ENCODE measurements at places on chromosomes 2 and 18.

GRCh38 chr2:99380376-99381010, 43.3 kb downstream of the EIF5B start:
- no peak for DNase-seq

GRCh38 chr2:167353605-167354280, 465.5 kb downstream of the XIRP2 start:
- DNase-seq: no peak

DNA sequence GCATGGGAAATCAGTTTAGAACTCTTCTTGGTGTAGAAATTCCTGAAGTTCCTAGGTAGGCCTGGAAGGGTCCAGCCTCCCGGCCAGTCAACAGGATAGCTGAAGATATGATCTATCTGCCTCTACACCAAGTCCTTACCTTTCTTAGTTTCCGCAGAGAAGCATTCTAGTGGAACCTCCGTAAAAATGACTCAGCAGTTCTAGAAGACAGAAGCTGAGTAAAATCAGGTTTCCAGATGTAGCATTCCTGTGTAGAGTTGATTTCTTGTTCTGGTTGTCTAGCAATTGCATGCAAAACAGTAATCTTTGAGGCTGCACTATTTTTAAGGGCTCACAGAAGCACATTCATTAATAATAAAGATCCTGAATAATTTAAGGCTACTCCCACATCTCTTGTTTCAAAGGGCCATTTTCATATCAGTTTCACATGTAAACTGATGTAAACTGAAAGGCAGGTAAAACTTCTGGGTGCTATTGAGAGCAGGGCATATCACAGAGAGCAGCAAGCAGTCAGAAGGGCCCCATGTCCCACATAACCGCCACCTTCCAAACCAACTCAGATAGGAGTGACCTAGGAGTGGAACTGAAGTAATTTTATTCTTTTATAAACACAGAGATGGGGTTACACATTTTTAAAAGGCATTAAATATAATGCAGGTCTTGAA, 3.2 kb upstream of the DYTN start:
- no peak for DNase-seq

- no peak for DNase-seq
These were observed 289.9 kb downstream of the ZEB2 start for GRCh38 chr2:144230033-144230432.

GRCh38 chr18:78455386-78455785, 524.2 kb upstream of the SALL3 start:
- no peak for DNase-seq

DNA sequence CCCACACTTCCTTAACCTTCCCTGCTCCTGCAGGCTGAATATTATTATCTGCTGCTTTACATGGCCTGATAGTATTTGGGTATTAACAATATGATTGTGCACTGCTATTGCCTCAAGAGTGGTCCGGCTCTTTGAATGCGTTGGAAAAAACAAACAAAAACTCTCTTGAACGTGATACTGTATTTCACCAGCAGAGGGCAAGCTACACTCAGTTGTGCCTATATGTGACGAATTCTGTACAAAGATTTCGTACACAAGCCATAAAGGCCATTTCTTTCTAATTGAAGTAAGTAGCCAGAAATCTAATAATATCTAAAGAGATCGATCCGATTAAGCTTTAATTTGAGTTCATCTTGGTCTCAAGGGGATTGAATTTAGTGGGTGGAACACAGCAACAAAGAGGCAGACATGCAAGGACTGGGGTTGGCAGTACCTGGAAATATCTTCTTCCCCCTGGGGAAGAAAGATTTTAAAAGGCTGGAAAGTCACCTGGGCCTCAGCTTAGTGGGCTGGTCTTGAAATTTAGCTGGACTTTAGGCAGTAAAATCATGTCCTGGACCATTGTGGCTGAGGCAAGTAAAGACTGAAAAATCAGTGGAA, 49.3 kb upstream of the RAB6D start:
- no peak for DNase-seq

DNA sequence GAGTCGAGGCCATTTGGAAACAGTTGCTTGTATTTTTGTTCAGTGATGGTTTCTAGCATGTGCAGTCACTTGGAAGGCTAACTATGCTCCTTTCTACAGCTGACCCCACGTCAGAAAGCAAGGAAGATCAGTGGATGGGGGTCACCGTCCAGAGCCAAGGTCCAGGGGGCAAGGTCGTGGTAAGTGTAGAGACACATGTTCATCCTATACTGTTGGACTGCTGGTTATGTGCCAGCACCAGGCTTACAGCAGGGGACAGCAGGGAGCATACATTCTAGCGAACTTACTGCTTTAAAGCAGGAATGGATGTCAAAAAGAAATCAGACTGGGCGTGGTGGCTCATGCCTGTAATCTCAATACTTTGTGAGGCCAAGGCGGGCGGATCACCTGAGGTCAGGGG, 40.0 kb downstream of the ITGA6 start:
- no peak for DNase-seq

- DNase-seq: no peak
These were observed 42.0 kb downstream of the ZEB2 start for GRCh38 chr2:144477957-144478311.

DNA sequence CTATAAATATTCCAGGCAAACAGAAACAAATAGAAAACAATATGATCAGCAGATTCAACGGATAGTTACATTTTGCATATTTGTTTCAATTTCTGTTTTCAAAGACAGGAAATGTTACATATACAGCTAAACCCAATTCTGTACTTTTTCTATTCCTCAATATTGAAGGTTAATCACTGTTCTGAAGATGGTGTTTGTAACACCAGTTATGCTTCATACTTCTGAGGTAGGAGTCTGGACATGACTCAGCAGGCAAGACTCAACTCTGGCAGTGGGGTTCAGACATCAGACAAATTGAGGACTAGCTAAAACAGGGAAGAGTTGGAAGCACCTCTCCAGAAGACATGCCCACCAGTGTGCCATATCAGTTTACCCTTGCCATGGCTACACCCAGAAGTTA, 16.6 kb downstream of the SERPINB13 start:
- DNase-seq: no peak

DNA sequence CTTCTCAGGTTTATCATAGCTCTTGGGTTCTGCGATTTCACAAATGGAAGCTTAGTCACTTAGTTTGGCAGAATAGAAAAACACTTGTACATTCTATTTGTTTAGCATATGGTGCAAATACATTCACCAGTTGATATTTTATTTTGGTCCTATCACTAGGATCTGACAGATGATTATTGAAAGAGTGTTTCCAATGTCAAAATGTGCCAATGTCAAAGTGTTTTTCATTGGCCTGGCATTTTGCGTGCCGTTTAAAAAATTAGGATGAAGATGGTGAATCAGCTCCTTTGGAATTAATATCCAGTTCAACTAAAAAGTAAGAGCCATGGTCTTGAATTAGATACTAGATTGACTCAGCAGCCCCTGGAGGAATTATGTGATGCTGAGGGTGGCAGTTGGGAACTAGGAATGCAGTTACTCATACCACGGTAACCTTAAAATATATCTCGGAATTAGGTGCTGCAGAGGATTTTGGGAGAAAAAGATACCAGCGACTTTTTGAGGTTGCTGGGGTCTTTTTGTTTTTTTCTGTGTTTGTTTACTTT, 87.0 kb downstream of the SPHKAP start:
- no peak for DNase-seq

DNA sequence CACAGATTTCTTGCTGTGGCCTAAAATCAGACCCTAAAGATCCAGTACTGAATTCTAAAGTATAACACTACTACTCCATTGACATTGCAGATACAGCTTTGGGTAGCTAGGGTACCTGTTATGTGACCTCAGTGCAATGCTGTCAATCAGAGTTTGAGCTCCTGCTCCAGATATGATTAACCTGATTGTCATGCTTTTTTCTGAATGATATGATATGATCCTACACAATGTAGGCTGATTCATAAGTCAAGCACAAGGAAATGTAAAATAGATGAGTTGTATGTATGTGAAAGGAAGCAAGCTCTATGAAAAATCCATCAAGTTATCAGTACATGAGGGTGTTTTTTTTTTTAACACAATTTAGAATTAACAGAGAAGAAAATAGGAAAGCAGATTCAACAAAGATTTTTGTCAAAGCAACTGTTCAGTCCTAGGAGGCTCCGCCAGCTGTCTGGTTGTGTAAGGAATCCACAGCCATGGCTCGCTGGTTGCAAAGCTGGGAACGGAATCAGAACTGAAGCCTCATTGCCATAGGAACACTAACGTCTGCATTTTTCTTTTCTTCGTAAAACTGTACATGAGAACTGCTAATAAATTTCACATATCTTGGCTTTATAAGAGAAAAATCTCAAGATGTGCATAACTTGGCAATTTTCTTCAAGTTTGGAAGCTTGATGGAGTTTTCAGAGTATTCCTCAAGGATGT, 52.9 kb downstream of the NR4A2 start:
- no peak for DNase-seq

- DNase-seq: no peak
These were observed 43.6 kb downstream of the TET3 start for GRCh38 chr2:74028290-74028689.

DNA sequence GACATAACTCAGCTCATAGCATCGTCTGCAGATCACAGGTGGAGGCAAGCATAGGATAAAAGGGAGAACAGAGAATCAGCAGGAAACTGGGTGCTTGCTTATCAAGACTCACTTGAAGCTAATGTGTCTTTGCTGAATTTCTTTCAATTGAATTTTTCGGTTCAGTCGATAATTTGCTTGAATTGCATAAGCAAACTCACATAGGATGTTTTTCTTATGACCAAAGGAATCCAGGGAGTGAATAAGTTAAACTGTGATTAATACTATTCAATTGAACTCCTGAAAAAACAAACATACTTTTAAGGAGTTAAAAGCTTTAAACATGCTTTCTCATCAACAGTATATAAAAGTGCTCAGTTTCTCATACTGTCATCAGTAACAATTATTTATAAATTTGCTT, 707.1 kb upstream of the ACVR2A start:
- DNase-seq: no peak

- DNase-seq: no peak
These were observed 250.7 kb upstream of the SALL3 start for GRCh38 chr18:78728784-78729467.

DNA sequence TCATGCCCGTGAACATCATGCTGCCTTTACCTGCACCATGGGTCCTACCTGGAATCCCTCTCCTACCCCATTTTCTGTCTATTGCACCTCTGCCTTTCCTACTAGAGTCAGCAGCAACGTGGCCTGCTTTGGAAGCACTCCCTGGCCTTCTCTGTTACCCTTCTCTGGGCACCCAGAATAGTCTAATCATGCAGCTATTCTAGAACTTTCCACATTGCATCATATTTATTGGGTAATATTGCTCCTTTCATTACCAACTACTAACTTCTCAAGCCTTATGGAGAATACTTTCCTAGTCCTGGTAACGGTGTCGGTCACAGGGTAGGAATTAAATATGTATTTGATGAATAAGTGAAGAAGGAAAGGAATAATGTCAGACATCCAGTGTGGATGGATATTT, 33.3 kb upstream of the CREG2 start:
- DNase-seq: no peak

DNA sequence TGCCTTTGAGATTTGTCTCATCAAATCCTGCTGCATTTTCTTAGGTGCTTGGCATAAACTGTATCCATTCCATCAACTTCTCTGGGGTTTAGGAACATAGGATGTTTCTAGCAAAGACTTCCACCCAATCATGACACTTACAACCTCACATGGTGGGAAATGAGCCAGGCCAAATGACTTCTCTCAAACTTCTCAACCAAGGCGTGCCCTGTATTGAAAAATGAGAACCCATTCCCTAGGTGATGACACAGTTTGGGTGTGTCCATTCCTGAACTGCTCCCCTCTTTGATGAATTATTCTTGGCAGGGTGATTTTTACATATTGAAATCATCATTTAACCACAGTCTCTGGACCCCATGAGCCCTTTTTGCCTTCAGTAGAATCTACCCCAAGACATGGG, 161.1 kb downstream of the EN1 start:
- DNase-seq: no peak

DNA sequence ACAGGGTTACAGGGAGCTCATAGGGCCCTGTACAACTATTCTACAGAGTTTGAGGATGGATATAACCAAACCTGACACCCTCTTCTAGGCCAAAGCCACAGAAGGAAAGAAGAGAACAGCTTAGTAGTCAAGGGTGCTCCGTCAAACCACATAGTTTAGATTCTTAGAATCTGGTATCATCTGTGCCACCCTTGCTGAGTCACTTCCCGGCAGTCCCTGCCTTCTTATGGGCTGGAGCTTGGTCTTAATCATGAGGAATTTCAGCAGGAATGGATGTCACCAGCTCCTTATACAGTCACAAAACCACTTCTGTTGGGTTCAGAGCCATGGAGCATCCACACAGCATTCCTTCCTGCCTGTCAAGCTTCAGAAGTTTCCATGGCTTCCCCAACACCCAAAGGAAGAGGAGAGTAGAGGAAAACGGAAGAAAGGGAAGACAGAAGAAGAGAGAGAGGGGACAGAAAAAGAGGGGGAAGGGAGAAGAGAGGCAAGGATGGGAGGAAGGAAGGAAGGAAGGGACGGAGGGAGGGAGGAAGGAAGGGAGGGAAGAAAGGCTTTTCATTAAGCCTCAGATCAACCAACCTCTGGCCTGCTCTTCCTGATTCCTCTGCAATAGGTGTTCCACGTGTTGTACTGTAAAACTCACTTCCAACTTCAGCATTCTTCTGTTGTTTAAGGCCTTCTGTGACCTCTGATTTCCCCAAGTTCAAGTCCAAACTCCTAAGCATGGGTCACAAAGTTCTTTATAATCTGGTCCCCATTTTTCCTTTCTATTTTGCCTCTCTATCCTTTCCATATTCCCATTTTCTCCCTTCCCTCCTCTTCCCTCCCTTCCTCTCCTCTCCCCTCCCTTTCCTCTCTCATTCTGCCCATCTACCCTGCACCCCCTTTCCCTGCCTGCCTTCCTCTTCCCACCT, 246.1 kb upstream of the TNP1 start:
- DNase-seq: no peak

- DNase-seq: no peak
These were observed 69.4 kb upstream of the ASB18 start for GRCh38 chr2:236333417-236334121.

GRCh38 chr2:220075835-220076234, 448.4 kb downstream of the SLC4A3 start:
- no peak for DNase-seq

- DNase-seq: no peak
These were observed 297.3 kb downstream of the IKZF2 start for GRCh38 chr2:212854116-212854515.

- DNase-seq: no peak
These were observed 221.2 kb downstream of the TGIF1 start for GRCh38 chr18:3671176-3671575.

- DNase-seq: no peak
These were observed 49.7 kb upstream of the NFE2L2 start for GRCh38 chr2:177314194-177314593.
